ENCODE measurements at places on chromosomes 7 and 10. TPM values are rescaled to one million over a fixed set of nuclear protein-coding genes. Genes with fewer than 3 reads are reported as not detected.

The CLDN4 gene
- total RNA-seq, result 58.2 TPM

The MRLN gene
- total RNA-seq, result not detected

The DNAJC9 gene
- 30.6 TPM for total RNA-seq

The LRMDA gene
- total RNA-seq, result 0.55 TPM

The CFAP46 gene
- 0.87 TPM for total RNA-seq

The TDRD1 gene
- total RNA-seq, result 0.62 TPM

The JAKMIP3 gene
- 0.11 TPM for total RNA-seq

The GAD2 gene
- not detected for total RNA-seq

The OR6V1 gene
- not detected for total RNA-seq

The AGAP3 gene
- total RNA-seq, result 48.9 TPM

The NME8 gene
- total RNA-seq, result not detected

The TRIM50 gene
- not detected for total RNA-seq

The LLCFC1 gene
- not detected for total RNA-seq

The PLXNA4 gene
- total RNA-seq, result 1.2 TPM

The DUS4L gene
- 12.6 TPM for total RNA-seq

Measured in uterine smooth muscle cell (primary cell).